ENCODE measurements at places on chromosomes 16 and 17. TPM values are rescaled to one million over a fixed set of nuclear protein-coding genes. Genes with fewer than 3 reads are reported as not detected.

GRCh38 chr16:58258326-58258725 lies 36.5 kb downstream of the PRSS54 start:
- no peaks in the 10 kb centered on the region for H3K27me3 ChIP-seq
- H3K4me1 ChIP-seq: no peaks in the 10 kb centered on the region
- no peak overlapping the region for H3K4me3 ChIP-seq
- H3K36me3 ChIP-seq: no peaks in the 10 kb centered on the region
- H3K27ac ChIP-seq: no peak overlapping the region

GRCh38 chr17:21302711-21303425 lies 18.4 kb downstream of the MAP2K3 start:
- DNase-seq: no peak
- H3K27me3 ChIP-seq: no peaks in the 10 kb centered on the region
- no peaks in the 10 kb centered on the region for H3K36me3 ChIP-seq
- no peak overlapping the region for H3K4me3 ChIP-seq

DNA sequence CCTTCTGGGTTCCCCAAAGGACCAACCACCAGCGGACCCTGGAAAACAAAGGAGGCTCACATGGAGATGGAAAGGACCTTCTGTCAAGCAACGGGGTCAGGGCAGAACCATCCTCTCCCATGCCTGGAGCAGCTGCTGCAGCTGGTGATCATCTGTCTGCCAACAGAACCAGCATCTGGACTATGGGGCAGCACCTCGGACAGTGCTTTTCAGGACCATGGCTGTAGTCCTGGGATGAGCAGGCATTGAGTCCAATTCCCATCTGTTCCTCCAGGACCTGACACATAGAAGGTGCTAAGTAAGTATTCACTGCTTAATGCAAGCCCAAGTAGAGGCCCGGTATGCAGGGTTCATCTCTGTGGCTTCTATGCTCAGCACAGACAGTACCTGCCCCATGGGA lies 304.7 kb downstream of the XYLT1 start:
- no peak for DNase-seq
- H3K36me3 ChIP-seq: no peaks in the 10 kb centered on the region

DNA sequence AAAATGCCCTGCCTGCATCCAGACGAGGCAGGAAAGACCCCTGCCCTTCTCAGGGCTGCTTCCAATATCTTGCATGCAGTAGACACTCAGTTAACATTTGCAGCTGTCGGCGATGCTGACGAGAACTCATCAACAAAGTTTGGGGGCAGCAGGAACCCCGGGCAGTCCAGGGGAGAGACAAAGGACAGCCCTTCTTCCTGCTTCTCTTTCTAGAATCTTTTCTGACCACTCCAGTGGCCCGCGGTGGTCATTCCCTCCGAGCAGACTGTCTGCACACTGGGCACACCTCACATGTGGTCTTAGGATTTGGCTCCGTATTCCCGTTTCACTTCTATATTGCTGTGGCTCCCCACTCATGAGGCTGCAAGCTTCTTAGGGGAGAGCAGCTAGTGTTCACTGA lies 31.0 kb upstream of the MFSD6L start:
- H3K4me1 ChIP-seq: no peaks in the 10 kb centered on the region
- H3K27ac ChIP-seq: no peak overlapping the region
- no peak for DNase-seq
- no peaks in the 10 kb centered on the region for H3K27me3 ChIP-seq

DNA sequence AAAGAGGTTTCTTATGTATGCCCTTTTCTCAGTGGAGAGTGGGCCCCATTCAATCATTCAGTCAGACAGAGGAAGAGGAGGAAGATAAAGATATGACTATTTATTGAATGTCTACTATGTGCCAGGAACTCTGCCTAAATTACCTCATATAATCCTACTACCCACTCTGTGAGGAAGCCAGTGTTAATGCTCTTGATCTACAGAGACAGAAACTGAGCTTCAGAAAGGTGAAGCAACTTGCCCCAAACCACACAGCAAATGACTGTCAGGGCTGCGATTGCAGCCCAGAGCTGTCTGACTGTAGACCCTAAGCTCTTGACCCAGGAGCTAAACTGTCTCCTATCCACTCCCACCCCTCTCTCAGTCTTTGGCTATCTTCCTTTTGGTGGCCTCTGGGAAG lies 8.4 kb downstream of the SRCIN1 start:
- no peaks in the 10 kb centered on the region for H3K4me1 ChIP-seq
- no peaks in the 10 kb centered on the region for H3K27me3 ChIP-seq
- no peak overlapping the region for H3K4me3 ChIP-seq

Gene KRTAP1-5
- total RNA-seq: not detected

GRCh38 chr16:54096607-54097006 lies 190.0 kb downstream of the IRX3 start:
- H3K4me3 ChIP-seq: no peak overlapping the region
- no peak for DNase-seq
- H3K36me3 ChIP-seq: no peaks in the 10 kb centered on the region
- H3K27me3 ChIP-seq: no peaks in the 10 kb centered on the region

Gene KRTAP9-4
- not detected for total RNA-seq

Data from ovary (tissue), 10 donors.